ENCODE measurements at places on chromosomes 12 and 14.

- DNase-seq, result no peak
Observed at GRCh38 chr14:90599748-90600507, 203.1 kb downstream of the CALM1 start.

DNA sequence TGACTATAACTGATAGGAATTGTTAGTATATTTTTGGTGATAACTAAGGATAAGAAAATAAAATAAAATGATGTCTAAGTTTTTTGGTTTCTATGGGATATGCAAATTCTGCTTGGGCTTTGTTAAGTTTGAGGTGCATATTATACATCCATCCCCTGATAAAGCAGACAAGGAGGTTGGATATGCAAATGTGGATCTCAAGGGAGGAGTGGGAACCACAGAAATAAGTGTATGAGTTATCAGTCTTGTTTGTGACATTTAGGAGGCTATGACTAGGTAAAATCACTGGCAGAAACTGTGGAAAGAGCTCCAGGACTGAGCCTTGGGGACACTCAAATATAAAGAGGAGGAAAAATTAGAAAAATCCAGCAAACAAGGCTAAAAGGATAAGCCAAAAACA lies 719.4 kb downstream of the RERGL start:
- no peak for DNase-seq

- DNase-seq, result no peak
Observed at GRCh38 chr12:22615963-22616501, 8.9 kb upstream of the ETNK1 start.

- DNase-seq, result no peak
Observed at GRCh38 chr12:62435303-62436163, 31.1 kb upstream of the MON2 start.

- no peak for DNase-seq
Observed at GRCh38 chr12:988646-989045, 2.4 kb upstream of the ERC1 start.

- no peak for DNase-seq
Observed at GRCh38 chr12:53208877-53209463, 1.9 kb upstream of the ITGB7 start.

- no peak for DNase-seq
Observed at GRCh38 chr12:112216223-112216622, 90.9 kb downstream of the TRAFD1 start.
